ENCODE measurements at places on chromosomes 1 and 21.

DNA sequence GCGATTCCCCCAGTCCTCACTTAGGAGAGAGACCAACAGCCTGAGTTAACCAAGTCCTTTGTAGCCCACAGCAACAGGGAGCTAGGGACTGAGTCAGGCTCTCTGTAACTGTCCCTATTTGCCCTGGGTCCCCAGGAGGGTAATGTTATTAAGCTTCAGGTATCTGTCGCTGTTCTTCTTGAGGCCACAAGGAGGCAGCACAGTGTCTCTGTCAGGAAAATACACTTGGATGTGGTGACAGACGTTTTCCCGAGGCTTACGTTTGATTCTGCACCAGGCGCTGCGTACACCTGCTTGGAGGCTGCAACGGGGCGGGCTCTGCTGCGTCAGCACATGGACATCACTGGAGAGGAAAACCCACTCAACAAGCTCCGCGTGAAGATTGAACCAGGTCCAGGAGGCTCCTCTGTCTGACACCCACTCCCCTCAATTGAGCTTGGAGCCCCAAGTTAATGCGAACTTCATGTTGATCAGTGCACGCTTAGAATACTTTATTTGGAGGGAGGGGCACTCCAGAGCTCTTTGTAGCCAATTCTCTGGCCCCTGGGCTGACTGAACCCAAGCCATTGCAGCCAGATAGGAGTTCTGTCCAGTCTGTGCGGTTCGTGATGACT, 10.7 kb upstream of the ELF3 start:
- DNase-seq, result no peak

- DNase-seq, result no peak
Observed at GRCh38 chr1:20124456-20125057, 5.2 kb upstream of the PLA2G2D start.

- DNase-seq, result no peak
Observed at GRCh38 chr1:25019337-25020172, 89.5 kb upstream of the RUNX3 start.

GRCh38 chr1:219871427-219872057, 56.8 kb downstream of the SLC30A10 start:
- DNase-seq, result no peak

Data from stimulated activated CD4-positive, alpha-beta T cell treated with anti-CD3 and anti-CD28 coated beads, Interleukin-15, amount 100 ng/mL, for 1 hour (primary cell).